Dermis blood vessel endothelial cell (primary cell): ENCODE measurements at places on chromosomes 16 and 17. TPM values are rescaled to one million over a fixed set of nuclear protein-coding genes. Genes with fewer than 3 reads are reported as not detected.

DGKE gene
- total RNA-seq: 13.0 and 17.9 TPM in 2 replicates

KRT40 gene
- total RNA-seq: not detected in 2 replicates

GPR179 gene
- not detected in 2 replicates for total RNA-seq

GGA2 gene
- total RNA-seq: 32.1 and 41.4 TPM in 2 replicates

PROCA1 gene
- total RNA-seq: 0.51 and 0.56 TPM in 2 replicates

PITPNM3 gene
- total RNA-seq: 0.23 and 0.34 TPM in 2 replicates

MAP2K3 gene
- total RNA-seq: 20.8 and 39.0 TPM in 2 replicates

SPECC1 gene
- total RNA-seq: 1.7 and 3.1 TPM in 2 replicates

TNFRSF13B gene
- total RNA-seq: not detected in 2 replicates

RNF222 gene
- 0.05 TPM in 1 of 2 replicates, not detected in the other for total RNA-seq

SLC25A39 gene
- total RNA-seq: 88.8 and 120 TPM in 2 replicates

SPEM3 gene
- not detected in 2 replicates for total RNA-seq

SOCS7 gene
- 7.0 and 8.3 TPM in 2 replicates for total RNA-seq

CLEC18B gene
- not detected in 2 replicates for total RNA-seq

KRTAP9-4 gene
- total RNA-seq: not detected in 2 replicates

SLC13A5 gene
- not detected in 2 replicates for total RNA-seq

CCL4L2 gene
- total RNA-seq: not detected in 2 replicates

PPP1R1B gene
- not detected in 2 replicates for total RNA-seq

MT1G gene
- total RNA-seq: not detected in 2 replicates

STH gene
- total RNA-seq: not detected in 2 replicates

SCO1 gene
- total RNA-seq: 28.2 and 36.1 TPM in 2 replicates

EVI2B gene
- total RNA-seq: under 0.01 and 0.19 TPM in 2 replicates

ESRP2 gene
- 3.6 and 4.1 TPM in 2 replicates for total RNA-seq

SPATA22 gene
- under 0.01 and 0.23 TPM in 2 replicates for total RNA-seq
